Skin of body (tissue), 3 donors: ENCODE measurements at places on chromosomes 3 and 15. TPM values are rescaled to one million over a fixed set of nuclear protein-coding genes. Genes with fewer than 3 reads are reported as not detected.
A peak's percentile ranks its signal among the peaks of the same experiment; 100 is the strongest.

GRCh38 chr3:27659279-27660021 is 62.7 kb downstream of the EOMES start:
- no peak for DNase-seq

DNA sequence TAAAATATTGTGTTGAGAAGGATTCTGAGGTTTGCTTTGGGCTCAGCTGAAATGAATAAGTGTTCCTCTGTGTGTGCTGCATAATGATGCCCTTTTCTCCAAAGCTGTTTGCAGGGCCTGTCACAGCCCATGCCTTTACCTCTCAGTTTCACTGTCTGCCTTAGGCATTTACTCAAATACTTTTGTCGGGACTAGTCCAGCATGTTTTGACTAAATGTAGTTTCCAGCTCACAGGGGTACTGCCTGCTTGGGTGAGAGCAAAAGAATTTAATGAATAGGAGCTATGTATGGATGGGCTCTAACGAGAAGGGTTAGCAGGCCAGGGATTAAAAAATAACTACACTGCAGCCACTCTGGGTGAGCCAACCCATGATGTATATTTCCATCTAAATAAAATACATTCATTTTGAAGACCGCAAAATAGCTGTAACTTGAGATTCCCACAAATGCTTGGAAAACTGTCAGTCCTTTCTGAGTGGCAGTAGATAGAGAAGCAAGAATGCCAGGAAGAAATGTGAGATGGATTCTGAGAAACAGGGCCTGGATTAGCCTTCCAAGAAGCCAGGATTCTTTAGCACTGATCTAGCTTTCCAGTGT is 549.2 kb upstream of the TBL1XR1 start:
- peak; percentile 27 for DNase-seq

DNA sequence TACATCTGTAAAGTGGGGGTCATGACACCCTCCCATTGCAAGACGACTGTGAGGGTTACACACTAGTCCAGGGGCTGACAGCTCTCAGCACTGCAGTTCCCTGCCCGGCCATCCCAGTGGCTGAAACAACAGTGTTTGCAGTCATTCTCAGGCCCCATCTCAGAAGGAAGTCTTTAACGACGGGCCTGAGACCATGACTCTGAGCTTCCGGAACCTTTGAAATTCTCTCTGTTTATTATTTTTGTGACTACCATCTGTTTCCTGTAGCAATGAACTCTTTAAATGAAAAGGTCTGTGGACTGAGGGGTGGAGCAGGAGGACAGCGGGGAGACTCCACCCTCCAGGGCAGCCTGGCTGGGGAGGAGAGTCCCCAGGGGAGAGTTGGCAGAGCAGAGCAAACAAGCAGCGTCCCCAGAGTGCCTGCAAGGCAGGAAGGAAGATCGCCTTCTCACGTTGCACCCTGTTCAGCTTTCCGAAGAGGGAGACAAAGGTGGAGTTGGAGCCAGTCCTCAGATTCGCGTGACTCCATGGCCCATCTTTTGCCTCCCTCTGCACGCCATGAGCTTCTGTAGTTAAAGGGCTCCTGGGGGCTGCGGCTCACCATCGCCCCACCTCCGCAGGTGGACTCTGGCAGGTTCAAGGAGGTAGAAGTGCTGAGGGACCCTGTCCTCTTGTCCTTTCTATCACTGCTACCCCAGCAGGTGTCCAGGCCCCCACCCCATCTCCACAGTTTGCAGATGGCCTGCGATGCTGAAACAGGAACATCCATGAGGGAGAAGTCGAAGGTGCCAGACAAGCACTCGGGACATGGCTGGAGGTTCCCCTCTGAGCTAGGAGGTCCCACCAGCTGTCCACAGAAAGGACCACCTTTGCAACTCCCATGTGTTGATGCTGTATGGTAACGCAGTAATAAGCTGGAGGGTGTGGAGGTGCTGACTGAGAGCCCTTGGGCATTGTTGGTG is 525.8 kb upstream of the PROK2 start:
- DNase-seq = peak; percentile 42

DNA sequence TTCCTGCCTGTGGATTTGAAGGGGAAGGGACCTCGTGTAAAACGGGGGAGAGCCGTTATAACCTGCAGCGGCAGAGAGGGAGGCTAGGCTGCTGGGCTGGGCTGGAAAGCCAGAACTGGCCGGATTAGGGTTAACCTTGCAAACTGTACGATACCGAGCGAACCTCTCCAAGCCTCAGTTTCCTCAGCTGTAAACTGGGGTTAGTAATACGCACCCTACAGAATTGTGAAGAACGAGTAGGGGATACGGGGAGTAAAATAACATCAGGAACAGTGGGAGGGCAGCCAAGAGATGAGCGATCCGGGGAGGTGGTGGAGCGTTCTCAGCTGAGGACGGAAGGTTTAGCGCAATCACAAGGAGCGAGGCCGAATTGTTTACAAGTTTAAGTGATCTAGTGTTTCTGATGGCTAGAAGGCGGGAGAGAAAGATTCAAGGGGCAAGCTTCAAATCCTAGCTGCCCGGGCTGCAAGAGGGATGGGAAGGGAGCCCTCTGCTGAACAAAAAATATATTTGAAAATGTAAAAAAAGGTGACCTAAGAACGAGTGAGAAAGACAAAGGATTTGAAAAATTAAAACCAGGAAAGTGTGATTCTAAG is 768 bp upstream of the SEMA5B start:
- DNase-seq = peak; percentile 69

- DNase-seq = no peak
Measured at GRCh38 chr3:139887431-139887830, 47.6 kb upstream of the CLSTN2 start.

DNA sequence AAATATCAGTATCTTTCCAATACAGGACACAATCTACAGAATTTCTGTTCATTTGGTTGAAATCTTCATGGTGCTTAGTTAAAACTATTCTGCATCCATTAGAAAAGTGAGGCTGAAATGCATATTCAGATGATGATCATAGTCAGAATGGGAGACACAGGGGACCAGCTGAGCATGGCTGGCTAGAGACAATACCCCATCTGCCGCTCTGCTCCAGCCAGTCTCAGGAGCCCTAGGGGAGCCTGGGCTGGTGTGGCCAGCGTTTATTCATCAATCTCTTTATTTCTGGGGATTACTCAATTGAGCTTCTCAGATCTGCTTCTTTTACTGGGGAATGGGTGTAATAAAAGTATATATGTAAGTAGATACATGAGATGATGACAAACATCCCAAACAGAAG is 470.9 kb upstream of the CDIN1 start:
- DNase-seq = no peak

Gene ISL2
- 0.30 TPM for total RNA-seq

Gene IL12A
- 0.30 TPM for total RNA-seq

Gene SERPINI2
- not detected for total RNA-seq

Gene ACAN
- 8.3 TPM for total RNA-seq

Gene GOLGA6L7
- total RNA-seq = not detected

Gene CLSTN2
- 2.9 TPM for total RNA-seq

Gene PARP15
- 0.99 TPM for total RNA-seq

Gene RBMS3
- 111 TPM for total RNA-seq

Gene TM4SF1
- 191 TPM for total RNA-seq
